C1 segment of cervical spinal cord (tissue), 14 donors: ENCODE measurements at places on chromosomes 6 and 20.

- DNase-seq = no peak
Measured at GRCh38 chr6:29142309-29142708, 28.4 kb upstream of the OR2J2 start.

DNA sequence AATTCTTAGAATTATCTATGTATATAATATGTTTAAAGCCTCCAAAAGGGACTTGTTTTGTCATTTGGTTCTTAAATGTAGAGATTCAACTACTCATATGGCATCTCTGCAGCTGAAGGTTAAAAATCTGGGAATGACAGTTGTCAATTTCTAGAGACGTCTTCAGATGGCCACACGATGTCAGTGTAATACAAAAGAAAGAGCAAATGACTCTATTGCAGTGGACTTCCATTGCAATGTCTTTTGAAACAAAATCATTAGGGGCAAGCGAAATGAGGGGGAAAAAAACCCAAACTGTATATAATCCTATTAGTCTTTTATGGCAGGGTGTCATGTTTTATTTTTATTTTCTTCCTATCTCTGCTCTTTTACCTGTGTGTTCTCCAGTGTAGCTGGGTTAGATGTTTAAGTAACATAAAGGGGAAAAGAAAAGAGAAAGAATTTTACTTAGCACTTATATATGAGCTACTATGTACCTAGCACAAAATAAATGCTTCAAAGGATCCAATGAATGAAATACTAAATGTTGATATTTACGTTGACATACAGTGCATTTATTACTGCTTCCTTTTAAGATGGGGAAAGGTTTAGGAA, 26.2 kb downstream of the CCN2 start:
- DNase-seq = no peak

- no peak for DNase-seq
Measured at GRCh38 chr6:147808640-147809039, 300.1 kb downstream of the SAMD5 start.

GRCh38 chr20:31897541-31897940, 27.1 kb downstream of the TTLL9 start:
- no peak for DNase-seq

- no peak for DNase-seq
Measured at GRCh38 chr20:20277894-20278335, 90.0 kb upstream of the INSM1 start.

GRCh38 chr6:16844183-16844582, 82.9 kb upstream of the ATXN1 start:
- no peak for DNase-seq
